Heart left ventricle (tissue), 16 donors: ENCODE measurements at places on chromosomes 2 and 18. TPM values are rescaled to one million over a fixed set of nuclear protein-coding genes. Genes with fewer than 3 reads are reported as not detected.

Gene RAB17
- polyA plus RNA-seq: 5.6 TPM

Gene APCDD1
- 23.6 TPM for polyA plus RNA-seq

Gene NPPC
- 2.7 TPM for polyA plus RNA-seq

Gene LHCGR
- 0.30 TPM for polyA plus RNA-seq

Gene ANKRD53
- polyA plus RNA-seq: 0.44 TPM

Gene HS1BP3
- polyA plus RNA-seq: 21.0 TPM

Gene EML6
- 0.34 TPM for polyA plus RNA-seq
